Lung microvascular endothelial cell (primary cell): ENCODE measurements at places on chromosomes 2 and 18. TPM values are rescaled to one million over a fixed set of nuclear protein-coding genes. Genes with fewer than 3 reads are reported as not detected.

GTF2A1L gene
- under 0.01 TPM in 2 replicates for total RNA-seq

QPCT gene
- 0.60 and 3.7 TPM in 2 replicates for total RNA-seq

DNA sequence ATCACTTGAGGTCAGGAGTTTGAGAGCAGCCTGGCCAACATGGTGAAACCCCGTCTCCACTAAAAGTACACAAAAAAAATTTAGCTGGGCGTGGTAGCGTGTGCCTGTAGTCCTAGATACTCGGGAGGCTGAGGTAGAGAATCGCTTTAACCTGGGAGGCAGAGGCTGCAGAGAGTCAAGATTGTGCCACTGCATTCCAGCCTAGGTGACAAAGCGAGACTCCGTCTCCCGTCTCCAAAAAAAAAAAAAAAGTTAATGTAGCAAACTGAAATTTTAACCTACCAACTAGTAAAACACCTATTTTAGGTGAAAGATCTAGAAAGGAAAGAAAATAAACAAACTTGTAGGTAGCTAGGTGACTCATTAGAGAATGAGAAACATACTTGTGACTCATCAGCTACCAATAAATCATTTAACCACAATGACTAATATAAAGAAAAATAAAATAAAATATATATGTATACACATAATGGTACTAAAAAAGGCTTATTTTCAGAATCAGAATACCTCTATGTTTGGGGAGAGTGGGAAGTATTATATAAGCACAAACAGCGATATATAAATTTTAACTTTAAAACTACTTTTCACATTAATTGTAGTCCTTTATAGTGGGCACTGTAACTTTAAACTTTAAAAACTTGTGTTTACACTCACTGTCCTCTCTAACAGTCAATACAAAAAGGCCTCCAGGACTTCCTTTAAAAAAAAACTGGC lies 36.6 kb downstream of the DARS1 start:
- peak; percentile 83 for DNase-seq

GRCh38 chr18:52937840-52938239 lies 597.8 kb downstream of the DCC start:
- no peak for DNase-seq

DNA sequence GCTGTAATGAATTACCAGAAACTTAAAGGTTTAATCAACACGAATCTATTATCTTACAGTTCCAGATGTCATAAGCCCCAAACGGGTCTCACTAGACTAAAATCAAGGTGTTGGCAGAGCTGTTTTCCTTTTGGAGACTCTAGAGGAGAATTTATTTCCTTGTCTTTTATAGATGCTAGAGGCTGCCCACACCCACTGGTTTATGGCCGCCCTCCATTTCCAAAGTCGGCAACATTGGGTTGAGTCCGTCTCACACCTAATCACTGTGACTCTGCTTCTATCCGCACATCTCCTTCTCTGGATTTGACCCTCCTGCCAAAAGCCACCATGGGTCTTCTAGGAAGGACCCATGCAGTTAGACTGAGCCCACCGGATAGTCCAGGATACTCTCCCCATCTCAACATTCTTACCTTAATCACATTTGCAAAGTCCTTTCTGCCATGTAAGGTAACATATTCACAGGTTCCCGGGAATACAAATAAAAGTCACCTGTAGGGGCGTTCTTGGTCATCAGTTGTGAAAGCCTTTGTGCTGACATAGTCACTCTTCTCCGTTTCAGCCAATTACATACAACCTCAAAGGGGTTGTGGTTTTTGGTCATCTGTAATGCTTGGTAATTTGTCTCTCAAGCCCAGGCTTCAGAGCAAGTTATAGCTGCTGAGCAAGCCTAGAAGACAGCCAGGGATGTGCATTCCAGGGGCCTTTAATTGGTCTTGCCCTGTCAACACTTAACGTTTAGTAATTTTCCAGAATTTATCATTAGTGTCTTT lies 179.4 kb downstream of the ANTXR1 start:
- no peak for DNase-seq

OSBPL1A gene
- total RNA-seq, result 8.7 and 10.7 TPM in 2 replicates

DNA sequence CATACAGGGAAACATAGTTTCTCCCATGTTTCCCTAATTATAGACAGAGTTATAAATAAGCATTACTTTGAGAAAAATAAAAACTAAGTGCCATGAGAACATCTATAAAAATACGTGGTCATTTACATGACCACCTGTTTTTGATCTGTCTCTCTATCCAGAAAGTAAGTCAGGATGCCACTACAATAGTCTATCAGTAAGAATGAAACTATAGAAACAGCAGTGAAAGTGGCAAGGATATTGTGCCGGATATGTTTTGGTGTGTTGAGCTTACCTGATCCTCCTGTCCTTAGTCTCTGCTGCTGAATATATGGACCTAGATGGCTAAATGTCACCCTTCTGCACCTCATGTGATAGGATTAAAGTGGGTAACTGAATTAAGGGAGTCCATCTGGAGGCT lies 512.4 kb downstream of the LRP1B start:
- DNase-seq, result no peak

DNA sequence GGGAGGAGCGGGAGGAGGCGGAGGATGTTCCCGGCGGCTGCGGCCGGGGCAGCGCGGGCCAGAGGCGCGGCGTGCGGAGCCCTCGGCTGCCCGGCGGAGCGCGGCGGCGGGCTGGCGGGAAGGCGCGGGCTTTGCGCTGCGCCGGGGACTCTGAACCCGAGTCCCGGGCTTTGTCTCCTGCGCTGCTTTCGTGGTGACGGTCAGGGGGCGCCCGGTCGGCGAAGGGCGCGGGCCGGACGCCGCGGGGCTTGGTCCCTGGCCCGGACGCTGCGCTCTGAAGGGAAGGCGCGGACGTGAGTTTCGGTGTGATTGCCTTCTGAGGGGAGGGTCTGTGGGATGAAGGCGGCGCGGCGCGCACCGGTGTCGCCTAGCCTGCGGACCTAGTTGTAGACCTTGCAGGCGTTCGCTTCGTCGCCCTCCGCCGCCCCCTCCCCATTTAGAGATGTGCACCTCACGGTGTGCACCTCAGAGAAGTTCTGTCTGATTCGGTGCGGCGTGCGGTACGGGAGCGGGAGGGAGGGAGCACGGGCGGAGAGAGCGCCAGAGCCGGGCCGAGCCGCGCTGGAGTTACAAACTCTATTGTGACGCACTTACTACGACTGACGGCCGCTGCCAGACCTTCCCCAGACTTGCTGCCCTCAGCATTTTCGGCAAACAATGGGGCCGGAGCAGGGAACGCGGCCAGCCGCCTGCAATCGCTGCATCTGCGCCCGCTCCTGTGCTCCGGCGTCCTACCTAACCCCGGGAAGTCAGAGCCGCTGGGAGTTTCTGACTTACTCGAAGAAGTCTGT lies 2.1 kb downstream of the BCL2L11 start:
- peak; percentile 93 for DNase-seq

RNF125 gene
- 1.7 and 2.8 TPM in 2 replicates for total RNA-seq

- DNase-seq, result no peak
Observed at GRCh38 chr2:201882353-201883090, 76.2 kb downstream of the CDK15 start.

DNA sequence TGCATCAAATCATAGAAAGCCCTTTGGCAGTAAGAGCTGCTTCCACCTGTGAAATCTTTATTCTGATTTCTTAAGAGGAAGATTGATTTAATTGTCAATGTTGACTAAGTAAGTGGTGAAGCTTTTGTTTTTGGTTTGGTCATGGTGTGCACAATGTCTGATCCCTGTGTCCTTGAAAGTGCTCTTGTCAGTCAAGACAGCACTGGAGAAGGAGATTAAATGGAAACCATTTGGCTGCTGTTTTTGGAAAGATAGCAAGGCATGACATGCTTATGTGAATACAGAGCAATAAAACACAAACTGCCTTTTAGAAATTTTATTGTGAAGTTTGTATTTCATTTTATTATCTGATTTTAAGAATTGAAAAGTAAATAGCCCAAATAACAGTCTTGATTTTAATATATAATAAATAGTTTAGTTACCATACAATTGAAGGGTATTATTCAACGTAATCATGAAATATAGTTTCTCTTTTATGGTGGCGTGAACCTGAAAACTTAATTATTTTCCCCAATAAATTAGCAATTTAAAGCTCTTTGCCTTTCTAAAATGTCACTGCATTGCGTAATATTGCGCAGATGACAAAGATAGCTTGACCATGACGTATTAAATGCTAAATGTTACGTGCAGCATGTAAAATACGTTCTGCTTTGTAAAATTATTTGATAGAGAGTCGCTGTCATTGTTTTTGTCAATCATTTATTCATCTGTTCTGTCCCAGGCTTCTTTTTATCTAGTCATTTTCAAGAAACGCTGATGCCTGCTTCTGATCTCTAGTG lies 69.0 kb downstream of the GULP1 start:
- no peak for DNase-seq

DNA sequence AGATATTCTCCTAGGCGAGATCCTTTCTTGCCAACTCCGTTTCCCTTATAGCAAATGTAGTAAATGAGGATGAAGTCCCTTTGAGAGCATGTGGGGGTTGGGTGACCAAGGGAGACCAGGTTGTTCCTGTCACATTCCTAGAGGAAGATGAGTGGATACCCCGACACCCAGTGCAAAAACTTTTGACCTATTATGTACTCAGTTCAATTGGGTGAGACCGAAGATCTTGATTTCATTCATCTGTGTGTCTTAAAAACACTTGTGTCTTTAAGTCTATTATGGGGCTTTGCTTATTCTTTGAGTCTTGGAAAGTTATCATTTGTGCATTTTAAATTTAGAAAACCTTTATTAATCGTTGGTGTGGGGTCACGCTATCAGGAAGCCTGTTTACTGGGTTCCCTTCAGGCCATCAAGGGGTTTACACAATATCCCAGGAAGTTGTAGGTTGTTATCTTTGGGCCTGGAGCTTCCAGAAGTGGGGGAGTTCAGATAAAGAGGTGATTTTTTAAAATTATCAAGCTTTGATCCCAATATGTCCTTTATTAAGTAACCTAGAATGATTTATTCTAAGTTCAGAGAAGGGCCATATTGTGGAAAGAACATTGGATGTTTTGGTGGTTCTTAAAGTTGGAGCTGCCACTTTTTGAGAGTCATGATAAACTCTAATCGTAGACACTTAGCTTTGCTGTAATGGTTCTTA lies 2.8 kb downstream of the RHOB start:
- peak; percentile 51 for DNase-seq

IL1RN gene
- not detected in 2 replicates for total RNA-seq

DCDC2C gene
- not detected in 2 replicates for total RNA-seq

ARHGEF4 gene
- under 0.01 and 2.2 TPM in 2 replicates for total RNA-seq

GRCh38 chr2:239599299-239599698 lies 198.5 kb upstream of the HDAC4 start:
- no peak for DNase-seq

DNA sequence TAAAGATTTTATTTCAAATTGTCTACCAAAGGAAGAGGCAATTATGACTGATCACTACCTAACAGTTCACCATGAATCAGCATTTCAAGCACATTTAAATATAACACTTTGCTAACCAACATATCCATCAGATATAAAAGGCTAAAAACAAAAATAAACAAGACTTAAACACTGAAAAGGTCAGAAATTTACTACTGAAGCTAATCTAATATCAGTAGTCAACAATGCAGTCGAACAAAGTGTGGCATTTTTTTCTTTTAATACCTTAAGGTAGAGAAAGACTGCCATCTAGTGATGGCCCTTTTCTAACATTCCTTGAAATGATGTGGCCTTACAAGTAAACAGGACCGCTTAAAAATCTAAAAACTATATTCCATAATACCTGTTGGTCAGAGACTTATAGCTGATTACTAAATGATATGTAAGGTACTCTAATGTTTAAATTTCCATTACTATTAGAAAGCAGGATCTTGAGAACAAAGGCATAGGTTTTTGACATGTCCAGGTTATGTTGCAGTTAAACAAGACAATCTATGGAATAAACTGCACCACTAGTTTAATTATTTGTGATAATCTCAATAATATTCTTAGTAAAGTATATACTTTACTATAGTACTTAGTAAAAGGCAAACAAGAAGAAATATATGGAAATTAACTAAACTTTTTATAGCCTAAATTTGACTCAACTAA lies 80.0 kb downstream of the EXOC6B start:
- DNase-seq, result peak; percentile 81

- DNase-seq, result no peak
Observed at GRCh38 chr18:66513996-66514395, 89.9 kb downstream of the CDH19 start.

REG3A gene
- not detected in 2 replicates for total RNA-seq

- DNase-seq, result peak; percentile 73
Observed at GRCh38 chr2:20225294-20226151, 593 bp upstream of the SDC1 start.

INSIG2 gene
- 11.8 and 19.6 TPM in 2 replicates for total RNA-seq

DNA sequence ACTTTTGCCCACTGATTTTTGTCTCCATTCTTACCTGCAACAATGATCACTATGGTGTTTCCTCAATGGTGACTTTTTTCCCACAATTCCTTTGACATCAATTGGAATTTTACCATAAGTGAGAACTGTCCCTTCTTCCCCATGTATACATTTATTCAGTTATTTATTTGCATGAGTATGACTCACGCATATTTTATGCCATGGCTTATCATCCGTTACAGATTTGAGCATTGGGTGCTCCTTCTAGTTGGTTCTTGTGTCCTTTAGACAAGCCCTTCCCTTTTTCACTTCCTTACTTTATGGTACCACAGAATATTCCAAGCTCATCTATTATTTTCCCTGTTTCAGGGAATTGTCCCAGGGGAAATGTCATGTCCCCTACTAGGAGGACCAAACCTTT lies 7.6 kb downstream of the COX5B start:
- no peak for DNase-seq

DNA sequence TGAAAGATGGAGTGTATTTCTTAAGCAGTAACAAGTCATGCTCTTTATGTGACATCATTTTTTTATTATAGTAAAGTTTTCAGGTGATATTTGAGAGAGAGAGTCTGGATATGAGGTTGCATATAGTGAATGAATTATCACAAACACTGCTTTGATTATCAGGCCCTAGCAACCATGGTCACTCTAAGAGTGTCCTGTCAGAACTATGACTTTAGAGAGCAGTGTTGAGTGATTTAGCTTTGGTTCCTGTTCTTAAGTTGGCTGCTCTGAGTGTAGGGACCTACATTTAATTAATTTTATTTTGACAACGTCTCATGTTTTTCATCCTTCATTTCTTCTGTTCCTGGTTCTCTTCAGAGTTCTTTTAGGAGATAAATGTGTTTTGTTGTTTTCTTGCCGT lies 275.5 kb downstream of the KCNJ3 start:
- no peak for DNase-seq

DNA sequence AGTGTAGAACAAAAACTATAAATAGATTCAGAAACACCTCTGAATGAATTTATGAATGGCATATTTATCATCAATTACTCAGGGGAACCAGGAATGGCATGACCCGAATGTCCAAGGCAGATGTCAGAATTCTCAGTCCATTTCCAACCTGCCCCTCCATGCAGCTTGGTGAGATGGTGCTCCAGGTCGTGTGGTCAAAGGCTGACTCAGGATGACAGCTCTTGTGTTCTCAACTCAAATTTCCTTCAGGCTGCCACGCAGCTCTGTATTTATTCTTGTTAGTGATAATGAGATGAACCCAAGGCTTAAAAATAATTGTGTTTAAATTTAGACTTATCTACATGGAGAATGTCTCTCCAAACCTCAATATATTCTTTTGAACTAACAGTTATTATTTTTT lies 146.9 kb downstream of the METTL4 start:
- DNase-seq, result no peak

SCN7A gene
- total RNA-seq, result not detected in 2 replicates

- no peak for DNase-seq
Observed at GRCh38 chr2:50749216-50749615, 282.7 kb downstream of the NRXN1 start.

NT5C1B gene
- total RNA-seq, result not detected in 2 replicates

- no peak for DNase-seq
Observed at GRCh38 chr18:23565916-23566547, 20.3 kb downstream of the NPC1 start.

- peak; percentile 50 for DNase-seq
Observed at GRCh38 chr2:231332388-231332787, 63.1 kb upstream of the B3GNT7 start.

- DNase-seq, result no peak
Observed at GRCh38 chr2:189542145-189542882, 38.3 kb downstream of the SLC40A1 start.
